ENCODE measurements at places on chromosomes 16 and 17.

DNA sequence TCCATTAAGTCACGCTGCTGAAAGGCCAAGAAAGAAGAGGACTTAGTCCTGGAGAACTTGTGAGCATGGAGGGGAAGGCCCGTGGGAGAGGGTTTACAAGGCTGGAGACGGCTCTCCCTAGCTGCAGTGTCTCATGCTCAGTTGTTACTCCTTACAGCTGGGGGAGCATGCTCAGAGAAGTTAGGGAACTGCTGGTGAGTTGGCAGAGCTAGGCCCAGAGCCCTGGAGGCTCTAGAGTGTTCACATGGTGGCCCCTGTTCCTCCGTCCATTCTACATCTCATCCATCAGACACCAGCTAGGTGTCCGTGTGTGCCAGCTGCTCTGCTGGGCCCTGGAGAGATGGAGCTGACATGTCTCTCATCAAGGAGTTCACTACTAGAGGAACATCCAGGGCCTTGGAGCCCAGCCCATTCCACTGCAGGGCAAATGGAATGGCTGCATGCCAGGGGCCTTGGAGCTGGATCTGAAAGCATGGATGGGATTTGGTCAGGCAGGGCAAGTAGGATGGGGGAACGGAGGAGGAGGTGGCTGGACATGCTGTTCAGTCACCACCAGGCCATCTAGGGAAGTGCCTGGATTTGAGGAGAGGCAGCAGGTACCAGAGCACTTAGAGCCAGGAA, 6.3 kb downstream of the XYLT2 start:
- no peak for DNase-seq

GRCh38 chr16:29675811-29676643, 3.0 kb upstream of the QPRT start:
- no peak for DNase-seq

GRCh38 chr16:57898961-57899360, 72.0 kb downstream of the CNGB1 start:
- no peak for DNase-seq

GRCh38 chr16:27084307-27085028, 17.7 kb downstream of the C16orf82 start:
- DNase-seq, result no peak

GRCh38 chr17:49836111-49837030, 11.5 kb downstream of the TAC4 start:
- DNase-seq, result no peak

Measured in NCI-H1105 treated with DMSO at 0.1 percent for 48 hours (cell line).